ENCODE measurements at places on chromosomes 3 and 15. TPM values are rescaled to one million over a fixed set of nuclear protein-coding genes. Genes with fewer than 3 reads are reported as not detected.

DNA sequence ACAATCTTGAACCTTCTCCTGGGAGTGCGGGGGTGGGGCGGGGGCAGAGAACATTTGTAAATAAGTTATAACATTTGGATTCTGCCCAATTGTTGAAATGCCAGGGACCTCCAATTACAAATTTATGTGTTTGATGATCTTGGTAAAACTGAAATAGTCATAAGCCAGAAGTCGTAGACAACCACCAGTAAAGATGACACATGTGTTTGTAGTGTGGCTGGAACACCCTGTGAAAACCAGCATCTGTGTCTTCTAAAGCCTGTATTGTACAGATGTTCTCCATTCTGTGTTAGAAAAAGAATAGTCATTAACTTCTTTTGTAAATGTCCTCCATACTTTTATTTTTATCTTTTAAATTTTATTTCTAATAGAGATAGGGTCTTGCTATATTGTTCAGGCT is 61.8 kb downstream of the ARIH1 start:
- DNase-seq: no peak

DNA sequence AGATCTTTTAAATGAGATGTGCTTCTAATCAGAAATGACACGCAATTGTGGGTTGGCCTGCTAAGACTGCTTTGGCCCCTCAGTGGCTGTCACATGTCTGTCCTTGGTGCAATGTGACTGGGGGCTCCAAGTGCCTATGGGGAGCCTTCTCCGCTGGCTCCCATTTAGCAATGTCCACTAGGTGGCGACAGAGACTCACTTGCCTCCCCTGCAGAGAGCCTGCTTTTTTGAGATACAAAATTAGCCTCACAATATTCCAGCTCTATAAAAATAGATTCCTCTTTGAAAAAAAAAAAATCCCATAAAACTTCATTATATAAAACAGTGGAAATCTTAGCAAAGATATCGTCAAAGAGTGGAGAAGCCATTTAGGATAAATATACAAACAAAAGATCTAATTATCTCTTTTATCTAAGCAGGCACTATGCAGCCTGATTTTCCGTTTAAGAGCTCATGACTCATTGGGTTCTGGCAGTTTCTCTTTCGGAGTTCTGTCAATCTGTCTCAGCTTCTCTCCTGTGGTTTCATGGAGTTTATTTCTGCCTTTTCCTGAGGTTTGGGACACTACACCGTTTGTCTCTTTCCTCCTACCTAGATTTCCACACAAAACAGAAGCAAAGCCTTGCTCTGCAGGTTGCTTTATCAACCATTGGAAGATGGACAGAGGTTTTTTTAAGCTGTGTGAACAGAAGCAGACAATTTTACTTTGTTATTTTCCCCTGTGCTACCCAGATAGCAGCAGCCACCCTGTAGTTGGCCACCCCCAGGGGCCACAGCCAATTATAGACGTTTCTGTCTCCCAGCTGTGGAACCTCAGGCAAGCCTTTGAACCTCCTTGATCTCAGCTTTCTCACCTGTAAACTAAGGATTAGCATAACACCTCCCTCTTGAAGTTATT is 68.4 kb upstream of the TNFAIP8L3 start:
- peak; percentile 81 for DNase-seq

Gene LIPH
- total RNA-seq: 0.36 TPM

Gene CCR3
- total RNA-seq: not detected

Gene CKMT1A
- total RNA-seq: not detected

DNA sequence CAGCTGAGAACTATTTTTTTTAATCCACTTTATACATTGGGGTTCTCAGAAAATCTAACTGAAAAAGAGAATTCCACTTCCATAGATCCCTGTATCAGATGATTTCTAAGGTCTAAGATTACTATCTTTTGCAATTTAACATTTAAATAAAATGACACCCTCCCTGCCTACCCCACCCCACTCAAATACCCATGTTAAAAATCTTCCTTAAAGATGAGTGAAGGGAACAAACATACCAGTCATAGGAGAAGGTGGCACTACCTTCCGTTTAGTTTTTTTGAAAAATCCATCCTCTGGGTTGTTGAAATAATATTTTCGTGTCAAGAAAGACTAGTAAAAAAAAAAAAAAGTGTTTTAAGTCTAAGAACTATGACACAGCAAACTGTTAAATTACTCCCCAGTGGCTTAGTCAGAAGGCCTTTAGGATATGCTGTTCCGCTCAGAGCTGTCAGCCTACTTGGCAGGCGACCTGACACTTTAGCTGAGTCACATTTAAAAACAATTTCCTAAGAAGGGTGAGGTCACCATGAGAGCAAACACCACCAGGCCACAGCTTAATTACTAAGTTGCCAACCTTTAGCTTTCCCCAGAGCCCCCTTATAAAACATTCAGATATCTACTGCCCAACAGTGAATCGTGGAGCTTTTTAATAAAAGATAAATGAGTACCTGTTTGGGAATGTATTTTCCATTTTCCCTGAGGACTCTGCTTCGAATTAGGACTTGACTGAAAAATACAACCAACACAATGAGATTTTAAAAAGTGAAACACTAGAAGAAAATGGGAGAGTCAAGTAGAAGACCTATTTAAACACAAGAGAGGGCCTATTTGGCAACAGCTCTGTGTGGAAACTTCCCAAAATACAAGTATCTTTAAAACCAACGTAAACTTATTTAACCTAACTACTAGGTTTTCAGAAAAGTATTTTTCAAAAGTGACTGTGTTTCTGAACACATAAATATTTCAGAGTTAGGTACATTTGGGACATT is 9.6 kb downstream of the EMC3 start:
- peak; percentile 99 for DNase-seq

Data from fibroblast of the aortic adventitia (primary cell).